Stimulated activated CD4-positive, alpha-beta T cell treated with anti-CD3 and anti-CD28 coated beads, Interleukin-2, amount 100 ng/mL, for 48 hours (primary cell): ENCODE measurements at places on chromosomes 7 and 10.

DNA sequence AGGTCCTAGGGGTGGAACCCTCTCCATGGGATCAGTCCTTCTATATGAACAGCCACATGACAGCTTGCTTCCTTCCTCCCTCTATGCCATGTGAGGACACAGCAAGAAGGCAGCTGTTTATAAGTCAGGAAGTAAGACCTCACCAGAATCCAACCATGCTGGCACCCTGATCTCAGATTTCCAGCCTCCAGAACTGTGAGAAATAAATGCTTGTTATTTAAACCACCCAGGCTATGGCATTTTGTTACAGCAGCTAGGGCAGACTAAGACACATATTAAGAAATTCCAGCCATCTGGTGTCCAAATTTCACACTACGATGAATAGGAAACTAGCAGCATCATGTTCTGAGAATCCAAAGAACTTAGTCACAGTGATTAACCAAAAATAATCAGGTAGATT is 140.1 kb downstream of the ZFAND4 start:
- no peak for DNase-seq

- no peak for DNase-seq
Measured at GRCh38 chr10:34824870-34825269, 9.8 kb upstream of the PARD3 start.

GRCh38 chr7:157014635-157015555 is 4.4 kb upstream of the MNX1 start:
- no peak for DNase-seq

DNA sequence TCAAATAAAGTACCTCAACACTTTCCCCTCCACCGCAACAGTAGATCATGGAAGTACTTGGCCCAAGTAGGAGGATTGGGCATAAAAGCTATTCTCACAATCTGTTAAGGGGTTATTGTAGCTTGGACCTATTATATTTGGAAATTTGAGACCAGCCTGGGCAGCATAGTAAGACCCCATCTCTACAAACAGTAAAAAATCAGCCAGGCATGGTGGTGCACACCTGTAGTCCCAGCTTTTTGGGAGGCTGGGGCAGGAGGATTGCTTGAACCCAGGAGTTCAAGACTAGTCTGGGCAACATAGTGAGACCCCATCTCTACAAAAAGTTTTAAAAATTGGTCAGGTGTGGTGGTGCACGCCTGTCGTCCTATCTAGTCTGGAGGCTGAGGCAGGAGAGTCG is 13.2 kb downstream of the PRKRIP1 start:
- no peak for DNase-seq

DNA sequence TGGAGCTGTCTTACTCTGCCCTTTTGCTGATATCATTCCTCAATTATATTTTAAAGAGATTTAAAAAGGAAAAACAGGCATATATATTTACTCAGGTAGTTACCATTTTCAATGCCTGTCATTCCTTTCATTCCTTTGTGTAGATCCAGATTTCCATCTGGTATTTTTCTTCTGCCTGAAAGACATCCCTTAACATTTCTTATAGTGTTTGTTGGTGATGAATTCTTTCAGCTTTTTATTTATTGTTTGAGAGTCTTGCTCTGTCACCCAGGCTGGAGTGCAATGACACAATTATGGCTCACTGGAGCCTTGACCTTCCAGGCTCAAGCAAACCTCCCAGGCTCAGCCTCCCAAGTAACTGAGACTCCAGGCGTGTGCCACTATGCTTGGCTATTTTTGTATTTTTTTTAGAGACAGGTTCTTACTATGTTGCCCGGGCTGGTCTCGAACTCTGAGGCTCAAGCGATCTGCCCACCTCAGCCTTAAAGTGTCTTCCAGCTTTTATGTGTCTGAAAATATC is 5.6 kb upstream of the POM121 start:
- DNase-seq = no peak

DNA sequence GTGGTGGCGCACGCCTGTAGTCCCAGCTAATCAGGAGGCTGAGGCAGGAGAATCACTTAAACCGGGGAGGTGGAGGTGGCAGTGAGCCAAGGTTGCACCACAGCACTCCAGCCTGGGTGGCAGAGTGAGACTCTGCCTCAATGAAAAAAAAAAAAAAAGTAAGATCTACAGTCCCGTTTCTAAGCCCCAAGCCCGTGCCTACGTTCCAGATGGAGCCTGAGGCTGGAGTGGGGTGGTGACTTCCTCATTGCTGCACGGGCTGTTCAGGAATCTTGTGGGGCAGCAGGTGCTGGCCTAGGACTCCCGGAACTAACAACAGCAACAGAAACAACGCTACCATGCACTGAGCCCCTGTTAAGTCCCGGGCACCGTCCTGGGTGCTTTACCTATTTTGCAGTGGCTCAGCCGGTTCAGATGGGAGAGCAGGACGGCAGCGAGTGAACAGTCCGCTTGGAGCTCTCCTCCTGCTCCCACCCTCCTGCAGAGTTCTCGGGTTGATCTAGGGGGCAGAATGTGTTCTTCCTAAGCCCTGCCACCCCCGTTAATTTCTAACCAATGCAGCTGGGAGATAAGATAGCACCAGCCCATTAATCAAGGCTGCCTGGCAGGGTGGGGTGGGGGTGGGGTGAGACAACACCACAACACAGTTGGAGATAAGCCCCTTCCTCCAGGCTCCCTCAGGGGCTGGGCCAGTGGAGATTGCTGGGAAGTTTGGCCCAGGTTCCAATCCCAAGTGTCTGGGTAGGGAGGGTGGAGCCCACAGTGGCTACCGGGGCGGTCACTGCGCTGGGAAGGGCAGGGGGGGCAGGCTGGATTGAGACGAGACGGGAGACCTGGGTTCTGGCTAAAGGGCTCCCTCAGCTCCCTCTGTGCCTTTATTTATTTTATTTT is 17.0 kb upstream of the SFRP5 start:
- DNase-seq = no peak

- no peak for DNase-seq
Measured at GRCh38 chr7:102155821-102156441, 130.7 kb upstream of the SH2B2 start.

- no peak for DNase-seq
Measured at GRCh38 chr10:27748601-27749000, 3.0 kb upstream of the MKX start.

DNA sequence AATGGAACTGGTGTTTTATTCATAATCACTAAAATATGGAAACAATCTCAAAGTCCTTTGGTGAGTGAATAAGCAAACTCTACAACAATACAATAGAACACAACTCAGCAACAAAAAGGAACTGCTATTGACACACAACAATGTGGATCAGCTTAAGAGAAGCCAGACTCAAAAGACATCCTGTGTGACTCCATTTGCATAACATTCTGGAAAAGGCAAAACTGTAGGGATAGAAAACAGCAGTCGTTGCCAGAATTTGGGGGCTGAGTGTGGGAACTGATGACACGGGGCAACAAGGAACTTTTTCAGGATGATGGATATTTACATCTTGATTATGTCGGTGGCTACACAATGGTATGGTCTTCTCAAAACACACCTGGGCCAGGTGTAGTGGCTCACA is 32.4 kb upstream of the SVIL start:
- no peak for DNase-seq

- DNase-seq = no peak
Measured at GRCh38 chr10:59648711-59649201, 60.9 kb downstream of the SLC16A9 start.

DNA sequence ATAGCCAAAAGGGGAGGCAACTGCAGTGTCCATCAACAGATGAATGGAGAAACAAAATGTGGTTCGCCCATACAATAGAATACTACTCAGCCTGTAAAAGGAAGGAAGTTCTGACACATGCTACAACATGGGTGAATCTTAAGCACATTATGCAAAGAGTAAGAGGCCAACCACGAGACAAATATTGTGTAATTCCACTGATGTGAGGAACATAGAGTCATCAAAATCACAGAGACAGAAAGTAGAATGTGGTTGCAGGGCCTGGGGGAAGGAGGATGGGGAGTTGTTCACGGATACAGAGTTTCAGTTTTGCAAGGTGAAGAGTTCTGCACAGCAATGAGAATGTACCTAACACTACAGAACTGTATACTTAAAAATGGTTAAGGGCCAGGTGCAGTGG is 13.7 kb upstream of the C10orf71 start:
- no peak for DNase-seq

DNA sequence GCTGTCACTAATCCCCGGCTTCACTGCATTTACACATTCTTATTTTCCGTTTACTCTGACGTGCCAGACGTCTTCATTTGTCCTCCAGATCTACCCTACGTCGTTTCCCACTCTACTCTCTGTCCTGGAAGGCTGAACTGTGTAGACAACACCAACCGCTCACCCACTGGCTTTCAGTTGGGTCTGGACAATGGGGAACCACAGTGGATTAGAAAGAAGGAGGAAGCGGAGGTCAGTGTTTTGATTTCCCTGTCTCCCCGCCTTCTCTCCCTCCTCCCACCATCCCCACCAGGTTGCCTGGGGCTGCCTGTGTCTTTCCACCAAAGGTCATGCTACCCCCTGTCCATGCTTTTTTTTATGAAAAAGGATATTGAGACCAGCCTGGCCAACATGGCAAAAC is 14.0 kb upstream of the CTBP2 start:
- DNase-seq = no peak

GRCh38 chr7:2820508-2820934 is 23.6 kb downstream of the GNA12 start:
- no peak for DNase-seq

GRCh38 chr7:151690606-151691005 is 170.9 kb upstream of the RHEB start:
- DNase-seq = no peak

- DNase-seq = no peak
Measured at GRCh38 chr7:1510780-1511154, 6.6 kb upstream of the INTS1 start.

DNA sequence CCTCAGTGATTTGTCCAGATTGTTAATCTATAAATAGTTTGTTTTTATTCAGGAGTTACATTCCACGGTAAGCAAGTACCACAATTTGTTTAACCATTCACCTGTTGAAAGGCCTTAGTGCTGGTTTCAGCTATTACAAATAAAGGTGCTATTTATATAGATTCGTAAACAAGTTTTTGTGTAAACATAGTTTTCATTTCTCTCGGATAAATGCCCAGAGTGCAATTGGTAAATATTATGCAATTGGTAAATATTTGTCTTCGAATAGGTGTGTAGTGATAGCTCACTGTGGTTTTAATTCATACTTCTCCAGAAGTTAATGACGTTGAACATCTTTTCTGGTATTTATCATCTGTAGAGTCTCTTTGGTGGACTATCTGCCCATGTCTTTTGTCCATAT is 76.4 kb upstream of the RSU1 start:
- DNase-seq = no peak

- no peak for DNase-seq
Measured at GRCh38 chr7:88155756-88156155, 64.1 kb downstream of the SRI start.

DNA sequence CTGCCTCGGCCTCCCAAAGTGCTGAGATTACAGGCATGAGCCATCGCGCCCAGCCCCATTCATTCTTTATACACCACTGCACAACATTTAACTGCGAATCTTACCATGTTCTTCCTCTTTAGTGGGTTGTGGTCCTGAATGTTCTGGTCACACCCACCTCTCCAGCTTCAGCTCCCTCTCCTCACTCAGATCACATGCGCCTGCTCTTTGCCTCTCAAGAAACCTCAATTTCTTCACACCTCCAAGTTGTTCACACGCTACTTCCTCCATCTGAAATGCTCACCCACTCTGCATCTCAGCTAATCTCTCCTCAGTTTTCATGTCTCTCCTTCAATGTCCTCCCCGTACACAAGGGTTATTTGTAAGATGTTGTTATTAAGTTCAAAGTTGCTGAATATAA is 2.4 kb upstream of the PRR15 start:
- no peak for DNase-seq
